ENCODE measurements at places on chromosomes 12 and 14.

- DNase-seq = no peak
These were observed 148.3 kb downstream of the SAMD4A start for GRCh38 chr14:54715239-54715638.

DNA sequence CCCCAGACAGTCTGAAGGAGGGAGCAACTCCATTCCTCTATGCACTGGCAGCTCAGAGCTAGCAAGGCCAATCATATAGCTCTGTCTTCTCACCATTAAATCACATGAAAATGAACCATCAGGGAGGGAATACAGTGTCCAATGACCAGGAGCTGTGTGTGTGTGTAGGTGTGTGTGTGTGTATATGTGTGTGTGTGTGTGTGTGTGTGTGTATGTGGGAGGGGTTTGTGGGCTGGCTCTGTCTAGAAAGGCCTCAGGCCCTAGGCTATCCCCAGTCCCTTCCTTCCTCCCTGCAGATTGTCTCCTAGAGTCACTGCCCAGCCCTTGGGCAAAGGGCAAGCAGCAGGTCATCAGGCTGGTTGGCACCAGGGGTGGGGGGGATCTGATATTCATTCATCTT is 5.7 kb upstream of the SUSD6 start:
- no peak for DNase-seq

- DNase-seq = no peak
These were observed 1096.3 kb downstream of the GALC start for GRCh38 chr14:86896701-86897100.

DNA sequence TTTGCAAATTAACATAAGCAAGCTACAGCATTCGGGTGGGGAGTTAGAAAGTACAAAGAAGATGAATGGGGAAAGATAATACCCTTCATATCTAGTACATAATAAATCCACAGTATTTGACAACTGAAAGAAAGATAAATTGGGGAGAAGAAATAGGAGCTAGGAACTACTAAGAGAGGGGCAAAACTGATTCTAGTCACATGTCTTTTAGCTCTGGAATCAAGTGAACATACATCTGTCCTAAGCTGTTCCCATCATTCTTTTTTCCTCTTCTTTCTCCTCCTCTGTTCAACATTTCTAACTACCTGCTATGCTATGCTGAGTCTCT is 15.3 kb upstream of the APOF start:
- no peak for DNase-seq

DNA sequence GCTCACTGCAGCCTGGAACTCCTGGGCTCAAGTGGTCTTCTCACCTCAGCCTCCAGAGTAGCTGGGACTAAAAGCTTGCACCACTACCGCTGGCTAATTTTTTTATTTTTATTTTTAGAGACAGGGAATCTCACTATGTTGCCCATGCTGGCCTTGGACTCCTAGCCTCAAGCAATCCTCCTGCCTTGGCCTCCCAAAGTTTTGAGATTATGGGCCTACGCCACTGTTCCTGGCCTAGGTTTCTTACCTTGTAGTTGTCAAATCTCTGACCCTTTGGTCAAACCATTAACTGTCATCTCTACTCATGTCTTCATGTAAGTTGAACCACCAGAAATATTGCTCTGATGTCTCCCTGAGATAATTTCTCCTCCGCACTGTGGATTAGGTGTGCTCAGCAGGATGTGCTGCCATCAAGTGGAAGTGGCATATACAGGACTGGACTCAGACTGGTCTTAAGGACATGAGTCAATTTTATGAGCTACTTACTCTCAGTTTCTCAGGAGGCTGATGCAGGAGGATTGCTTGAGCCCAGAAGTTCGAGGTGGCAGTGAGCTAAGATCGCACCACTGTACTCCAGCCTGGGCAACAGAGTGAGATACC is 28.5 kb downstream of the ACTR6 start:
- no peak for DNase-seq

DNA sequence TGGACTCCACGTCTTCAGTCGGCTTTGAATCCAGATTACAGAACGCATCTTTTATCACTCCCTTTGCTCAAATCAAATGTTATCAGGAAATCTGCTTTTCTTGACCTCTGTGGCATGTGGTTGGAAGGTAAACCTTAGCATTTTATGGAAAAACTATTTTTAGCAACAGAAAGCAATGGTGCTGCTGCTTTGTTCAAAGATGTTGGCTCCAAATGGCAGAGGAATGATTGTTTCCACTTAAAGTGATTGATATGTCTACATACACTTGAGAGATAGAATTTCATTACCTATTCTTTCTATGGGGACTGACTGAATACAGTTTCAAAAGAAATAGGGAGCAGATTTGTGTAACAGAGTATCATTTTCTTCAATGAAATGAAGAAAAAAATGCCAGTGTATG is 761.2 kb downstream of the NOVA1 start:
- no peak for DNase-seq

GRCh38 chr12:52531566-52532300 is 11.5 kb upstream of the KRT5 start:
- no peak for DNase-seq

DNA sequence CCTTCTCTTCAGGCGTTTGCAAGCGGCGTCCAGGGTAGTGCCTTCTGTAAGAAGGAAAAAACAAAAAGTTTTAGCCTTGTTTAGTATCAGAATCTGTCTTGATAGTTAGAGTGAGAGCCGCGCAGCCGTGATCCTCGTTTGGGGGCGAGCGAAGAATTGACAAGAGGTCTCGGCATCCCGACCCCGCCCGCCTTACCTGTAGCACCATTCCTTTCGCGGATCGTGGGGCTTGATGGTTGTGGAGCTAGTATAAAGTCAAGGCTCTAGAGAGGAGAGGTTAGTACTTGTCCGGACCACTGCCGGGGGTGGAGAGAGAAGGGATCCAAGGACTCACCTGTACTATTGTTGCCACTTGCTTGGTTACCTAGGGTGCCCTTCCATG is 494 bp downstream of the TMTC3 start:
- peak; percentile 8 for DNase-seq

GRCh38 chr12:659090-659683 is 4.1 kb downstream of the NINJ2 start:
- no peak for DNase-seq

DNA sequence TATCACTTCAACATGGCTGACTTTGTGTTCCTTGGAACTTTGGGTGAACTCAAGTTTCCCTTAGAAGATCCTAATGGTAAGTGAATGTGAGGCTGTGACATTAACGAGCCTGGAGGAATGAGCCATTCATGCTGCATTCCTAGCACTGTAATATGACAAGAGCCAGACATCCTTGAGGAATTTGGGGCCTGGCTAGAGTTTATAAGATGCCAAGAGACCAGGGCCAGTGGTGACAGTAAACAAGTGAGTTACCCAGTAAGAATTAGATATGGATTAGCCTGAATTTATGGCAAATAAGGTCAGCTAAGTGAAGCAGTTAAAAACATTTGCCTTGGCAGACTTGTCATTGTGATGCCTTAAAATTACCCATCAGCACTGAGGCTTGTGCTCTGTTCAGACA is 232.4 kb downstream of the AKAP6 start:
- DNase-seq = no peak
